Activated naive CD8-positive, alpha-beta T cell treated with anti-CD3 and anti-CD28 coated beads for 36 hours (primary cell): ENCODE measurements at places on chromosomes 5 and 9.

DNA sequence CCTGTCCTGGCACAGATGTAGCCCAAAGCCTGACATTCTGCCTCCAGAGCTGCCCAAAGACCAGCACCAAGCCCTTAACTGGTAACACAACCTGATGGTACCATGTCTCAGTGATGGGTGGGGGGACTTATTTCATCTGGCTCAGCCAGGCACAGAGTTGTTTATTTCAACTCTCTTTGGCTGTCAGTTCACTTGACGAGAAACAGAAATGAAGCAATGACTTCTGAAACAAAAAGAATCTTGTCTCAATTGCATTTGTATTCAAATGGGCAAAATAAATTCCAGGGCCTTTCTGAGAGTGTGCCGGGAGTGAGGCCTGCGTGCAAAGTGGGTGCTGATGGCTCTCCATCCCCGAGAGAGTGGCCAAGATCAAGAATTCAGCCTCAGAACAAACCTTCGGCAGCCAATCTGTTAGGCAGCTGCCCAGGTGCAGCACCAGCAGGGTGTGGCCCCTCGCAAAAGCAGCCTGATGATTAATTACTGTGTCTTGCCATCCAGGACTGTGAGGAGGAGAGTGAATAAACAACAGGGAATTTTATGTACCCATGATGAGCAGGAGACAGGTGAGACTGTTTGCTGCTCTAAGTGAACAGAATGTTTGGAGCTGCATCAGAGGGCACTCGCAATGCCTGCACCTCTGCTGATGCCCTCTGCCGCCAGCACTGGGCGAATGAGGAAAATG, 238.0 kb downstream of the HSPA4 start:
- DNase-seq, result no peak

GRCh38 chr5:25707093-25707492, 1062.3 kb upstream of the CDH10 start:
- no peak for DNase-seq

- no peak for DNase-seq
These were observed 276.5 kb downstream of the ARHGEF28 start for GRCh38 chr5:73902327-73903051.

DNA sequence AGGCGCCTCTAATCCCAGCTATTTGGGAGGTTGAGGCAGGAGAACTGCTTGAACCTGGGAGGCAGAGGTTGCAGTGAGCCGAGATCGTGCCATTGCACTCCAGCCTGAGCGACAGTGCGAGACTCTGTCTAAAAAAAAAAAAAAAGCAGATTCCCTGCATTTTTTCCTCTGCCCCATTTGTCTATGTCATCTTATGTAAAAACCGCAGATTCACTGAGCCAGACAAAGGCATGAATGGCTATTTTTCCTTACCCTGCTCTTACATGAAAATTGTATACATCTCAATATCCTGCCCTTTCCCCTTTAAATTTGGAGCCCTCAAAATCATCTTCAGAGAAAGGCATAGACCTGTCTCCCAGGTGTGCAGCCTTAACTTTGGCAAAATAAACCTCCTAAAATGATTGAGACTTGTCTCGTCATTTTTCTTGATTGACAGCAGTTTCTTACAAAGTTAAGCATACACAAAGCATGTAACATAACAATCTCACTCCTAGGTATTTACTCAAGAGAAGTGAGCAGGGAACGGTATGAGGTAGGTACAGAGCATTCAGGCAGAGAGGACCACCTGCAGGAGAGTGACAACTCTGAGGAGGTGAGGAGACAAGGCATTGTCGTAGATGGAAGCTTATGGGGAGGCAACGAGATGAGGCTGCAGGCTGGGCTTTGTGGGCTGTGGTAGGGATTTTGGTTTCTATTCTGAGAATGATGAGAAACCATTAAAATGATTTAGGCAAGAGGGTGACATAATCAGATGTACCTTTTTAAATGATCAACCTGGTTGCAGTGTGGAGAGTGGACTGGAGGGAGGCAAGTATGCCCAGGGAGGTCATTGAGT, 65.7 kb upstream of the IL6ST start:
- DNase-seq, result peak; percentile 70

- no peak for DNase-seq
These were observed at the start of gene ECM2 for GRCh38 chr9:92535940-92536850. Gene ECM2, minus strand, starts transcription at chr9:92535990. Its CDS starts 13,124 bp downstream, at chr9:92522866.

- no peak for DNase-seq
These were observed 331.0 kb downstream of the GLIS3 start for GRCh38 chr9:3968891-3969290.

GRCh38 chr9:96391021-96391765, 7.7 kb upstream of the SLC35D2 start:
- no peak for DNase-seq

DNA sequence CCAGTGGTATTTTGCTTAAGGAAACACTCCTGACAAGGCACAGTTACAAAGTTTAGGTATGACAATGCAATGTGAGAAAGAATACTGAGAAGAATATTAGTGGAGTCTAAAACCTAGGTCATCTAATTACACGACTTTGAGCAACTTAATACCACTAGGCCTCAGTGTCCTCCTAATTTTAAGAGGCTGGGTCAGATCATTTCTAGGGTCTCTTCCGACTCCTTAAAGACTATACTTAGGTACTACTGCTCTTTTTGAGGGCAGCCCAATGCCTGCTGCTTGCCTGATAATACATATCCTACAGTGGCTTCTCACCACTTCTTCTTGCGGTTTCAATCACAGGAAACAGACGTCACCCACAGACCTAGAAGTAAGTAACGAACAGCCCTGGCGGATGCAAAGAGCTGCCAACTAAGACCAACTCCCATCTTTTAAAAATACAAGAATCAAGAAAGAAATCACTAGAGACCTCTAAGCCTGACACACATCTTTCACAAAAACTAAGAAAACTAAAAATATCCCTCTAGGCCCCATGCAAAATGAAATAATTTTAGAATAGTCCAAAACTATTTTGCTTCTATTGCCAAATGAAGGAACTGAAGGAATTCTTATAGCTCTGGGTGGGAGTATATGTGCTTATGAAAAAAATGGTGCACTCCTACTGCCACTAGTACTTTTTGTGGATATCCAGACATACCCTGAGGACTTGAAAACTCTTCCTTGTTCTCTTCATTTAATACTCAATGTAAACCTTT, 13.1 kb downstream of the DIAPH1 start:
- peak; percentile 66 for DNase-seq

DNA sequence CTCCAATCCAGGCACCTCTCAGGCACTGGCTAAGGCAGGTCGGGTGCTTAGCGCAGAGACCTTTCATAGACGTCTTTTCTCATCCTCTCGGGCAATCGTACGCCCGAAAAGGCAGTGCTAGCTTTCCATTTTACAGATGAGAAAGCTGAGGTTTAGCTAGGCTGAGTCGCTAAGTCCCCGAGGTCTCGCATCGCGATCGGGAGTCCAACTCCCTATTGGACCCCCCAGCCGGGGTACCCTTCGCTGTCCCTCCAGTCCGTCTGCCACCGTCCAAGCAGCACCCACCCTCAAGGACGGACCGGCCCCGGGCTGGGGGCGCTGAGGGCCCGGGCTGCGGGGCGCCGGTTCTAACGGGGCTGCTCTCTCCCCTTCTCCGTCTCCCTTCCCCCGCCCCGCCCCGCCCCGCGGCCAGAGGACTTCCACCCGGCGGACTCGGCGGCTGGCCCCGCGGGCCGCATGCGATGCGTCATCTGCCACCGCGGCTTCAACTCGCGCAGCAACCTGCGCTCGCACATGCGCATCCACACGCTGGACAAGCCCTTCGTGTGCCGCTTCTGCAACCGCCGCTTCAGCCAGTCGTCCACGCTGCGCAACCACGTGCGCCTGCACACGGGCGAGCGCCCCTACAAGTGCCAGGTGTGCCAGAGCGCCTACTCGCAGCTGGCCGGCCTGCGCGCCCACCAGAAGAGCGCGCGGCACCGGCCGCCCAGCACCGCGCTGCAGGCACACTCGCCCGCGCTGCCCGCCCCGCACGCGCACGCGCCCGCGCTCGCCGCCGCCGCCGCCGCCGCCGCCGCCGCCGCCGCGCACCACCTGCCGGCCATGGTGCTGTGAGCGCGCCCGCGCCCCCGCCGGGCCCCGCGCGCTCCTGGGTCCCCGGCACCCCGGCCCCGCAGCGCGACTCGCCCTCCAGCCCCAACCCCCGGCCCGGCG, 12.5 kb upstream of the EXOSC2 start:
- DNase-seq, result peak; percentile 71

GRCh38 chr9:129282272-129282671, 104.2 kb upstream of the IER5L start:
- no peak for DNase-seq

DNA sequence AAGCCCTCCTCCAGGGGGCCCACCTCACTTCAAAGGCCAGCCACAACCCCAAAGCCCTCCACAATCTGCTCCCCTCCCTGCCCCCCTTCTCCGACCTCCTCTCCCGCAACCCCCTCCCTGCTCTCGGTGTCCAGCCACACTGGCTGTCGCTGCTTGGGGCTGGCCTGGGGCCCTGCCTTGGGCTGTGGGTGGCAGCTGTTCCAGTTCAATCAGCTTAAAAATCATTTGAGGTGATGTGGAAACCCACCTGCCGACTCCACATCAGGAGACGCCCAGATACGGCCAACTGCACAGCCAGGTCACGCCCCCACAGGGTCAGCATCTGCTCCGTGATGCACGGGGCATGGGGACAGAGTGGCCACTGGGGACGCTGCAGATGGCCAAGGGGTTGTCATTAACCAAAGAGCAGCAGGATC, 107.0 kb upstream of the MVB12B start:
- no peak for DNase-seq

- DNase-seq, result no peak
These were observed 143.0 kb downstream of the ADAMTS6 start for GRCh38 chr5:65338606-65339151.

DNA sequence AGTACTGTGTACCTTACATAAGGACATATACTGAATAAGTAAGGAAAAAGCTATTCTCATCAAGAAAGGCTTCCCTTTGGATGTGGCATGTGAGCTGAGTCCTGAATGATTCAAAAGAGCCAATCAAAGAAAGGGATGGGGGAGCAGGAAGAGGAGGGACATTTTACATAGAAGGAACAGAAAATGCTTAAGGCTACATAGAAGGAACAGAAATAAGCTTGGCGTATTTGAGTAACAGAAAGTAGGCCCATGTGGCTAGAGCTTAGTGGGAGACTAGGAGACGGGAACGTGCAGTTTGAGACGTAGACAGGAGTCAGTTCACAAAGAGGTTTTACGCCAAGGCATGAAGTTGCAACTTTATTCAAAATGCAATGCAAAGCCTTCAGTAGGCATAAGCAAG, 126.3 kb downstream of the CEMIP2 start:
- DNase-seq, result no peak

GRCh38 chr9:70484232-70485130, 70.0 kb upstream of the KLF9 start:
- no peak for DNase-seq

GRCh38 chr5:146767534-146767933, 111.0 kb downstream of the PPP2R2B start:
- no peak for DNase-seq

DNA sequence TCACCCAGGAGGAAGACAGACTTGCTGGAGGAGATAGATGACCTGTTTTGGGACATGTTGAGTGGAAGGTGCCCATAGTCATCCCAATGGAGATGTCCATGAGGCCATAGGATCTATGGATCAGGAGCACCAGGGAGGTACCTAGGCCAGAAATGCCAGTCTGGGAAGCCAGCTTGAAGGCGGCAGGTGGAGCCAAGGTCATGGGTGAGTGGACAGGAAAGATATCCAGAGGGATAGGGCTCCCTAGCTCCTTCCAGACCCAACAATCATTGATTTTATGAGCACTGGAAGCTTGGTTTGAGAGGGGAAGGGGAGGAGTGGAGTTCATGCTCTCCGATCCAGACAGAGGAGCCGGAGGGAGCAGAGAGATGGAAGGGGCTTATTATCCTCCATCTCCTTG, 252.6 kb downstream of the CDK5RAP2 start:
- no peak for DNase-seq

DNA sequence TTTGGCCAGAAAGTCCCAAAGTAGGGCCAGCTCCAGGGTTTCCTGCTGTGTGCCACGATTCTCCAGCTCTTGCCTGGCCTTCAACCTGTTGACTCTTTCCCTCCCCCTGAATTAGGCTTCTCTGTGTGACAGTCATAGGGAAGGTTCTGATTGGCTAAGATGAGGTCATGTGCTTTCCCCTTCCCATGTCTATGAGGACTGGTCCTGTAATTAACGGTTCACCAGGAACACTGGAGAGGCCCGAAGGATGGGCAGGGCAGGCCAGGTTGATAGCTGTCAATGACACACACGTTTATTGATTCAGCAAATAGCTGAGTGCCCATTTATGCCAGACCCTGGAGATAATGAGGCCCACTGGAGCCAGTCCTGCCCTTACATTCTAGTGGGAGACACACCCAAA, 9.0 kb upstream of the PRR7 start:
- no peak for DNase-seq

DNA sequence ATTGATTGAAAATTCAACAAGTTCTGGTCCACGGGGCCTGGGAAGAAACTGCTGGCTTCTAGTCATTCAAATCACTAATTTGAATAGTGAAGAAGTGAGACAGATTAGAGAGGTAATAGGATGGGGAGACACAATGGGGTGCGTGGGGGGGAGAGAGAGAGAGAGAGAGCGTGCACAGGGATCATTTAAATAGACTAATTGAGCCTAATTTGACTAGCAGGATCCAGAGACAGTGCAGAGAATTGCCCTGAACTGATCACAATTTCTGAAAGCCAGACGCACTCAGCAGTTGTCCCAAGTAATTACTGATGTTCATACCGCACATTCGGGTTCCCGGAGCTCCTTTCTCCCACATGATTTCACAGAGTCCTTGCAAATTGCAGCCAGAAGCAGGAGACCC, 50.3 kb upstream of the C5orf58 start:
- no peak for DNase-seq

- DNase-seq, result no peak
These were observed 3.0 kb upstream of the SYNPO start for GRCh38 chr5:150637245-150638052.

DNA sequence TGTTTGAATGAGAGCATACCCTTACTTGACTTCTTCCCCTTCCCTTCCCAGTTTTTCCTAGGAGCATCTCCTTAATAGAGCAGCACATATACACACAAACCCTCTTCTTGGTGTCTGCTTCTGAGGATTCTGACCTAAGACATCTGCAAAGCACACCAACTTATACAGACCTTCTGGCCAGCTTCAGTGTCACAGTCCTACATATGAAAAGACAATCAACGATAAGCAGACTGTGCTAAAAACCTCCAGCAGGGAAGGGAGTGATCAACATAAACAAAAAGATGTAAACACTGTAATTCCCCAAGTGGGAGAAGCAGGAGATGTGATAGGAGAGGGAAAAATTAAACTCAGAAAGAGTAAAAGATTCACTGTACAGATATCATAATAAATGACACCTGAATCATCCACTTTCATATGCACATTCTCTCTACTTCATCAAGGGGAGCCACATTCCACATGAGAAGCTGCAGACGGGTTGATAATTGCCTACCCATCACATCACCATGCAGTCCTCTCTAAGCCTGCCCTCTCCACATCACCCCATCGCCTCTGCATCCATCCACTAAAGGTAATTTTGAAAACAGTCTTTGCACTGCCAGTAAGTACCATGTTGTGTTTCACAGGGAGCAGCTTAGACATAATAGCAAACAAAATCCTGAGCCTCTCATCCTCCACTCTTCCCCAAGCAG, 13.0 kb downstream of the APBA1 start:
- no peak for DNase-seq

- DNase-seq, result no peak
These were observed 619.2 kb upstream of the CLINT1 start for GRCh38 chr5:158478139-158478538.

- no peak for DNase-seq
These were observed 396.2 kb downstream of the KCTD16 start for GRCh38 chr5:144566747-144567420.

GRCh38 chr9:128792134-128792533, 5.1 kb downstream of the TBC1D13 start:
- DNase-seq, result no peak

- no peak for DNase-seq
These were observed 117.5 kb downstream of the SLC1A3 start for GRCh38 chr5:36723912-36724311.

GRCh38 chr9:1083325-1083913, 33.3 kb downstream of the DMRT2 start:
- no peak for DNase-seq
